ENCODE measurements at places on chromosomes 5 and 9. TPM values are rescaled to one million over a fixed set of nuclear protein-coding genes. Genes with fewer than 3 reads are reported as not detected.

GABRA1 gene
- total RNA-seq = not detected

KIF12 gene
- not detected for total RNA-seq

PGM5 gene
- 49.6 TPM for total RNA-seq

PFN3 gene
- not detected for total RNA-seq

SMIM33 gene
- not detected for total RNA-seq
